ENCODE measurements at places on chromosomes 5 and 9. TPM values are rescaled to one million over a fixed set of nuclear protein-coding genes. Genes with fewer than 3 reads are reported as not detected.

The RNF224 gene
- total RNA-seq: 0.07 TPM

The DBH gene
- total RNA-seq: not detected

The NKD2 gene
- 3.5 TPM for total RNA-seq

The NSA2 gene
- total RNA-seq: 44.7 TPM

The ARID3C gene
- total RNA-seq: 0.36 TPM

The FST gene
- total RNA-seq: 189 TPM

The SECISBP2 gene
- total RNA-seq: 27.0 TPM

The LSM11 gene
- total RNA-seq: 6.1 TPM

The GDF9 gene
- total RNA-seq: 0.26 TPM

The NUTM2F gene
- total RNA-seq: not detected

The ZNG1F gene
- total RNA-seq: 22.7 TPM
